PC-9 (cell line): ENCODE measurements at places on chromosomes 6 and 20. TPM values are rescaled to one million over a fixed set of nuclear protein-coding genes. Genes with fewer than 3 reads are reported as not detected.

- no peak overlapping the region for H3K4me3 ChIP-seq
- no peaks in the 10 kb centered on the region for H3K36me3 ChIP-seq
- DNase-seq: no peak
These were observed 371.8 kb downstream of the GRIK2 start for GRCh38 chr6:101765281-101765680.

- H3K27me3 ChIP-seq: no peaks in the 10 kb centered on the region
- H3K4me1 ChIP-seq: no peaks in the 10 kb centered on the region
- H3K27ac ChIP-seq: no peak overlapping the region
- H3K4me3 ChIP-seq: no peak overlapping the region
- H3K36me3 ChIP-seq: no peaks in the 10 kb centered on the region
- DNase-seq: no peak
These were observed 78.0 kb downstream of the DZANK1 start for GRCh38 chr20:18388860-18389259.

GRCh38 chr6:36725581-36725980, 28.0 kb downstream of the RAB44 start:
- no peaks in the 10 kb centered on the region for H3K27me3 ChIP-seq
- H3K27ac ChIP-seq: no peak overlapping the region
- H3K4me1 ChIP-seq: no peaks in the 10 kb centered on the region
- no peak overlapping the region for H3K4me3 ChIP-seq
- no peaks in the 10 kb centered on the region for H3K36me3 ChIP-seq
- DNase-seq: peak; percentile 15

GRCh38 chr6:138454981-138455706, 44.1 kb downstream of the NHSL1 start:
- H3K36me3 ChIP-seq: 0 out of 2 replicates have a peak, but pooled peaks cover 4% of the 10 kb centered on the region
- DNase-seq: no peak
- H3K4me3 ChIP-seq: peak overlapping the region; percentile 9; the same call in 1 of the 2 replicates
- peak overlapping the region; percentile 52 for H3K27ac ChIP-seq
- H3K4me1 ChIP-seq: peaks cover 22% of the 10 kb centered on the region
- no peaks in the 10 kb centered on the region for H3K27me3 ChIP-seq

DNA sequence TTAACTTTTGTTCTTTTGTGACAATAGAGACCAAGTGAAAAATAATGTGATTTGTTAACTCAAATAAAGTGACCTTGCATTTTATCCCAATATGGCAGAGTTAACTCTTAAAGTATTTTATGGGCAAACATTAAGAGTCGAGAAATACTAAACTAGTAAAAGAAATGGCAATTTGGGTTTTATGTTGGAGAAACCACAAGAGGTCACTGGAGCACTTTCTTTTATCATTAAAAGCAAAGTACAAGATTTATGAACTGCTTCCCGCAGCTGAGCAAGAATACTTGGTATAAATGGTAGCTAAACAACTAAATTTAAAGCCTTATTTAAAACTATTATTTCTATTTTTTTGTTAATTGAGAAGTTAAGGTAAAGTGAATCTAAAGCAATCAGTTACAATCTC, 33.5 kb upstream of the MCM9 start:
- no peak overlapping the region for H3K4me3 ChIP-seq
- no peak overlapping the region for H3K27ac ChIP-seq
- H3K4me1 ChIP-seq: no peaks in the 10 kb centered on the region
- no peaks in the 10 kb centered on the region for H3K27me3 ChIP-seq
- no peak for DNase-seq
- H3K36me3 ChIP-seq: no peaks in the 10 kb centered on the region

- H3K36me3 ChIP-seq: no peaks in the 10 kb centered on the region
- no peak for DNase-seq
- H3K27ac ChIP-seq: no peak overlapping the region
- H3K4me1 ChIP-seq: no peaks in the 10 kb centered on the region
- H3K4me3 ChIP-seq: no peak overlapping the region
- H3K27me3 ChIP-seq: no peaks in the 10 kb centered on the region
These were observed 1591.4 kb downstream of the HACE1 start for GRCh38 chr6:103268335-103268734.

LINC00237 gene
- total RNA-seq: not detected in 2 replicates

- no peaks in the 10 kb centered on the region for H3K27me3 ChIP-seq
- no peaks in the 10 kb centered on the region for H3K4me1 ChIP-seq
- DNase-seq: peak; percentile 31
- H3K27ac ChIP-seq: 0 out of 2 replicates have a peak overlapping the region, but pooled peaks have one; percentile 19
- no peaks in the 10 kb centered on the region for H3K36me3 ChIP-seq
These were observed 303.7 kb downstream of the ESR1 start for GRCh38 chr6:152110886-152111820.

EYA2 gene
- total RNA-seq: not detected in 2 replicates

DNA sequence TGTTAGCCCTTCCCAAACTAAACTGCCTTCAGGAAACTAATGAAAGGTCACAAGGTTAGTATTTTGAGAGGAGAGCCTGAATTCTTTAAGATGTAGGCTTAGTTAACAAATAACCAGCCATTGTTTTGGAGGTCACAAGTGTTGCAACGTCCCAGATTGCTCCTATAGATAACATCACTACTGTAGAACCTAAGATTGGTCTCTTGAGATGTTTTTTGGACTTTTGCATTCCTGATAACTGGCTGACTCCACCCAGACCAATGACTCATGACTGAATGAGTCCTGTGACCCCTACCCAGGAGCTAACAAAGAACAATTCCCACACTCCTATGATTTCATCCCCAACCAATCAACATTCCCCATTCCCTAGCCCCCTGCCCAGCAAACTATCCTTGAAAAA, 178.8 kb downstream of the SCP2D1 start:
- no peaks in the 10 kb centered on the region for H3K36me3 ChIP-seq
- H3K4me1 ChIP-seq: no peaks in the 10 kb centered on the region
- no peak overlapping the region for H3K27ac ChIP-seq
- no peaks in the 10 kb centered on the region for H3K27me3 ChIP-seq
- no peak overlapping the region for H3K4me3 ChIP-seq

- H3K4me1 ChIP-seq: no peaks in the 10 kb centered on the region
- H3K27me3 ChIP-seq: peaks cover 10% of the 10 kb centered on the region; the same call in 1 of the 2 replicates
These were observed 173.9 kb downstream of the QKI start for GRCh38 chr6:163588220-163588919.

GRCh38 chr6:47670851-47671250, 27.5 kb upstream of the ADGRF4 start:
- no peak for DNase-seq
- H3K27ac ChIP-seq: no peak overlapping the region
- no peak overlapping the region for H3K4me3 ChIP-seq

- no peak overlapping the region for H3K4me3 ChIP-seq
- no peaks in the 10 kb centered on the region for H3K36me3 ChIP-seq
- no peaks in the 10 kb centered on the region for H3K4me1 ChIP-seq
- H3K27ac ChIP-seq: no peak overlapping the region
- peaks cover 67% of the 10 kb centered on the region for H3K27me3 ChIP-seq
- DNase-seq: no peak
These were observed 46.6 kb upstream of the PKHD1 start for GRCh38 chr6:52134011-52134410.

DNA sequence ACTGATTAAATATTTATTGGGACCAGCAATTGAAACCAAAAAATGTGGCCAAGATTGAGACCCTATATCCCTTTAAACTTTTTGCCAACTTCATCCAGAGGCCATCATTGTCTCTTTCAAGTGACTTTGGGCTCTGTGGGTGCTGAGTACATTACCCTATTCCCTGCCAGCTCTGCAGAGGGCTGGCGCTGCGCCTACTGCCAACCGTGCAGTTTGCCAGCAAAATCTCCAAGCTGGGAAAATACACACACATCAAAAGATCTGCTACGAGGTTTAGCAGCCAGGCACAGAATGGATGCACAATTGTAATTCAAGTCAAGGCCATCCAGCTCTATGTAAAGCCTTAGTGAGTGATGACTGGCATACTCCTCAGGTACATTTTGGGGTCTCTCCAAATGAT, 125.0 kb downstream of the CBLN4 start:
- DNase-seq: no peak
- no peak overlapping the region for H3K27ac ChIP-seq
- no peaks in the 10 kb centered on the region for H3K4me1 ChIP-seq
- H3K36me3 ChIP-seq: no peaks in the 10 kb centered on the region
- H3K4me3 ChIP-seq: no peak overlapping the region

GRCh38 chr6:54074578-54075195, 36.6 kb upstream of the MLIP start:
- no peaks in the 10 kb centered on the region for H3K36me3 ChIP-seq
- H3K4me1 ChIP-seq: no peaks in the 10 kb centered on the region
- no peak overlapping the region for H3K27ac ChIP-seq
- no peaks in the 10 kb centered on the region for H3K27me3 ChIP-seq

DNA sequence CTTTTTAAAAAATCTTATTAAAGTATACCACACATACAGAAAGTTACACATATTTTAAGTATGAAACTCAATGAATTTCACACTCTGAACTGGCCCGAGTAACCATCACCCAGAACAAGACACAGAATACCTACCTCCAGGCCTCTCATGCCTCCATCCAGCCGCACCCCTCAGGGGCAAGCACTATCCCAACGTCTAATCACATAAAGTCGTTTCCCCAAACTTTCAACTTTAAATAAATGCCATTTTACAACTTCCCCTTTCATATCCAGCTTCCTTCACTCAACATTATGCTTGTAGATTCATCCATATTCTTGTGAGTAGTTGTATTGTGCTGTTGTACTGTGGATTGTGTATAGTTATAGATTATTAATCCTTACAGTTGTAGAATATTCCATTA, 539.1 kb downstream of the CD83 start:
- no peak overlapping the region for H3K4me3 ChIP-seq
- H3K27me3 ChIP-seq: no peaks in the 10 kb centered on the region
- no peaks in the 10 kb centered on the region for H3K36me3 ChIP-seq
- no peak overlapping the region for H3K27ac ChIP-seq

DNA sequence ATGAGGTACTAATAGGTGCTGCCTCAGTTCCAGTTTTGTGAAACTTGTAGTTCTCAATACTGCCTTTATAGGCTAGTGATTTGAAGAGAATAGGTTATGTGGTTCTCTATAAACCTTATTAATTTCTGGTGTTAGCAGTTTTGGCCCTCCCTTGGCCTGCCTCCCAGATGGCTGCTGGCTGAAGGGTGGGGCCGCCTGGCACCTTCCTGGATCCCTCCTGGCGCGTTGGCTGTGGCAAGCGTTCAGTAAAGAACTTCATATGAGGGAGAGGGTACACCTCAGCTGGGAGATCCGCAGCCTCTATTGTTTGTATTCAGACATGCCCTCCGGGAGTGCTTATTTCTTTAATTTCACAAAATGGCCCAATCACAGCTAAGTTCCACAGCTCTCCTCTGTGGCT, 51.9 kb downstream of the FAM120B start:
- H3K27me3 ChIP-seq: no peaks in the 10 kb centered on the region
- no peak overlapping the region for H3K4me3 ChIP-seq
- H3K36me3 ChIP-seq: no peaks in the 10 kb centered on the region
- DNase-seq: no peak
- no peaks in the 10 kb centered on the region for H3K4me1 ChIP-seq

OPRM1 gene
- not detected in 2 replicates for total RNA-seq

- H3K27ac ChIP-seq: no peak overlapping the region
- H3K27me3 ChIP-seq: no peaks in the 10 kb centered on the region
- no peaks in the 10 kb centered on the region for H3K36me3 ChIP-seq
- DNase-seq: no peak
- H3K4me1 ChIP-seq: no peaks in the 10 kb centered on the region
- no peak overlapping the region for H3K4me3 ChIP-seq
These were observed 414.0 kb downstream of the GJA1 start for GRCh38 chr6:121849477-121849876.
